Muscle of leg (tissue), 16 donors: ENCODE measurements at places on chromosomes 2 and 18. TPM values are rescaled to one million over a fixed set of nuclear protein-coding genes. Genes with fewer than 3 reads are reported as not detected.
A peak's percentile ranks its signal among the peaks of the same experiment; 100 is the strongest.

- peak; percentile 39 for DNase-seq
- no peak overlapping the region for H3K27ac ChIP-seq
- H3K27me3 ChIP-seq: no peaks in the 10 kb centered on the region
- peaks cover 41% of the 10 kb centered on the region for H3K36me3 ChIP-seq
Observed at GRCh38 chr2:53886406-53887280, 26.9 kb upstream of the GPR75 start.

- H3K36me3 ChIP-seq: no peaks in the 10 kb centered on the region
- no peaks in the 10 kb centered on the region for H3K27me3 ChIP-seq
- peaks cover 5% of the 10 kb centered on the region for H3K4me1 ChIP-seq
- H3K4me3 ChIP-seq: no peak overlapping the region
- H3K27ac ChIP-seq: no peak overlapping the region
- DNase-seq: no peak
Observed at GRCh38 chr2:46101557-46102220, 195.5 kb upstream of the EPAS1 start.

- H3K36me3 ChIP-seq: peaks cover 7% of the 10 kb centered on the region
- H3K27me3 ChIP-seq: no peaks in the 10 kb centered on the region
- no peak overlapping the region for H3K27ac ChIP-seq
- DNase-seq: no peak
- peaks cover 40% of the 10 kb centered on the region for H3K4me1 ChIP-seq
Observed at GRCh38 chr2:240564561-240565332, 3.5 kb upstream of the RNPEPL1 start.

- no peaks in the 10 kb centered on the region for H3K27me3 ChIP-seq
- H3K4me1 ChIP-seq: peaks cover 3% of the 10 kb centered on the region
- no peaks in the 10 kb centered on the region for H3K36me3 ChIP-seq
- H3K4me3 ChIP-seq: no peak overlapping the region
Observed at GRCh38 chr2:152330235-152330866, 4.6 kb upstream of the FMNL2 start.

- H3K27ac ChIP-seq: no peak overlapping the region
- no peaks in the 10 kb centered on the region for H3K27me3 ChIP-seq
- H3K4me1 ChIP-seq: no peaks in the 10 kb centered on the region
Observed at GRCh38 chr18:52888014-52888413, 548.0 kb downstream of the DCC start.

DNA sequence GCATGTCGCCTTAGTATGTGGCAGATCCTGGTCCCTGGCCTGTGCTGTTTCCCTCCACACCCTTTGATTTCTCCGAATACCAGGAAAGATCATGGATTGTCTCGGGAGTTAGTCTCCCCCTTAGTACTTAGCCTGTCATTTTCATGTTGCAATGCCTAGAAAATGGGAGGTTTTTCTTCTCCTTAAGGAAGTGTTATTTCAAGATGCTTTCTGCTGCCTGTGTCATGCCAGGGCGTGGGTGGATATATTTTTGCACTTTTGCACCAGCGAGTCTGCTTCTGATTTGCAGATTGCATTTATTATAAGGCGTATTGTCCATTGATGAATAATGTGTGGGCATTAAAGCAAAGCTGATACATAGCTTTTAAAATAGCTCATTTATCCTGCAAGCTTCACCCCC is 223.5 kb downstream of the NEDD4L start:
- H3K4me3 ChIP-seq: no peak overlapping the region
- H3K4me1 ChIP-seq: peaks cover 24% of the 10 kb centered on the region
- DNase-seq: no peak

Gene ANKRD23
- 6.5 TPM for total RNA-seq

Gene LIMS4
- 3.8 TPM for total RNA-seq

Gene LIMS3
- total RNA-seq: 2.1 TPM

Gene GPR17
- 0.53 TPM for total RNA-seq
